ENCODE measurements at places on chromosomes 4 and X.

DNA sequence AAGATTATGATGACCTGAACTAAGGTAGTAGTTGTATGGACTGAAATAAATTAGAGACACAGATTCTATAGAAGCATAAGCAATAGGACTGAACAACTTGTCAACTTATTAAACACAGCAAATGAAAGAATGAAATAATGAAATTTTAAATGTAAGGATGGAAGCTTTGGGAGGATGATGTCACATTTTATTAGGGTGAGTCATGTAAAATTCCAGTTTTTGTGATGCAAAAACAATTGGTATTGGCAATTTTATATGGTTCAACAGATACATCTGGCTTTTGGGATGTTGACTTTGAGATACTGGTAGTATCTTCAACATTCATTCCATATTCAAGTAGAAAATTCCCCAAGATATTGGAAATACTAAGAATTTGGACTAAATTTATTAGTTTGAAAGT lies 72.7 kb upstream of the IL15 start:
- DNase-seq = no peak

GRCh38 chrX:21559417-21559816 lies 98.7 kb downstream of the KLHL34 start:
- DNase-seq = no peak

- peak; percentile 39 for DNase-seq
These were observed 10.5 kb upstream of the NDUFC1 start for GRCh38 chr4:139312552-139313332.

GRCh38 chr4:162683659-162684370 lies 482.9 kb downstream of the NAF1 start:
- no peak for DNase-seq

DNA sequence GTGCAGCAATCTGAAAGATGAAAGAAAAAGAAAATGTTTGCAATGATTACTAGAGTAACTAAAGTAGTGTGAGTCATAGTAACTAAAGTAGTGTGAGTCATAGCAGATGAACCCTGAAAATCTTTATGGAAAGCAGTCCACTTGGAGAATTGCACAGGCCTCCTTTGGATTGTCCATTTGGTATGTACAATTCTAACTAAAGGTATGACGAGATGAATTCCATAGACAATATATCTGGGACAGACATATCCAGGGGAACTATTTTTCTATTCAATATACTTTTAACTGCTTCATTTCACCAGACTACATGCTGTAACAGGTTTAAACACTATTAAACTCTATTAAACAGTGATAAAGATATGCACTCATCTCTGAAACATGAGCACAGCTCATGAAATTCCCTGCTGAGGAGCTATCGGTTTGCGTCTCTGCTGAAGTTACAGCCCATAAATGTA lies 798.7 kb downstream of the PCDH7 start:
- no peak for DNase-seq

- no peak for DNase-seq
These were observed 48.6 kb upstream of the SHISA3 start for GRCh38 chr4:42348692-42349091.

DNA sequence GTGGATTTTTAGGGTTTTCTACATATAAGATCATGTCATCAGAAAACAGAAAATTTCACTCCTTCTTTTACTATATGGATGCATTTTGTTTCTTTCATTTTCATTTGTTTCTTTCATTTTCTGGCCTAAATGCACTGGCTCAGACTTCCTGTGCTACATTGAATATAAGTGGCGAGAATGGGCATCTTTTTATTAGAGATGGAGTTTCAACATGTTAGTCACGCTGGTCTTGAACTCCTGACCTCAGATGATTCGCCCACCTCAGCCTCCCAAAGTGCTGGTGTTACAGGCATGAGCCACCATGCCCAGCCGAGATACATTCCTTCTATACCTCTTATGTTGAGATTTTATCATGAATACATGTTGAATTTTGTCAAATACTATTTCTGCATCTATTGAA lies 61.8 kb downstream of the BRWD3 start:
- DNase-seq = no peak

DNA sequence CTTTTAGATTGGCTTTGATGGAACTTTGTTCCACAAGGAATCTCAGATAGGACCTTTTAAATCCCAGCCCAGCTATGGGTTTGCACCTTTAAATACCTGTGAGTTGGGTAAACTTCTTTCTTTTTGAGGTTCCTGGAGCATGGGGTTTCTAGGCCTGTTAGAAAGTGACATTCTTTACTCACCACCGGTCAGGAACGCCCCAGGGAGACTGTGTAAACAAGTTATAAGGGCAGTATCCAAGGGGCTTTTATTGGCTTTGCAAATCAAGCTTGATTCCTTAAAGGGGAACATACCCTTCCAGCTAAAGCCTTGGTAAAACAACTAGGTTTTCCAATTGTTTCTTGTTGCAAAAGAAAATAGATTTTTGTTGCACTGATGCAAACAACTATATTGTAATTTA lies 93.4 kb downstream of the TENT5D start:
- DNase-seq = no peak

GRCh38 chr4:187020676-187021075 lies 297.0 kb upstream of the FAT1 start:
- DNase-seq = no peak

- DNase-seq = peak; percentile 78
These were observed 1.4 kb downstream of the RPS6KA3 start for GRCh38 chrX:20265221-20265725.

GRCh38 chr4:169106696-169107229 lies 96.7 kb upstream of the CBR4 start:
- no peak for DNase-seq

GRCh38 chr4:53009824-53010223 lies 147.7 kb downstream of the RASL11B start:
- DNase-seq = no peak

DNA sequence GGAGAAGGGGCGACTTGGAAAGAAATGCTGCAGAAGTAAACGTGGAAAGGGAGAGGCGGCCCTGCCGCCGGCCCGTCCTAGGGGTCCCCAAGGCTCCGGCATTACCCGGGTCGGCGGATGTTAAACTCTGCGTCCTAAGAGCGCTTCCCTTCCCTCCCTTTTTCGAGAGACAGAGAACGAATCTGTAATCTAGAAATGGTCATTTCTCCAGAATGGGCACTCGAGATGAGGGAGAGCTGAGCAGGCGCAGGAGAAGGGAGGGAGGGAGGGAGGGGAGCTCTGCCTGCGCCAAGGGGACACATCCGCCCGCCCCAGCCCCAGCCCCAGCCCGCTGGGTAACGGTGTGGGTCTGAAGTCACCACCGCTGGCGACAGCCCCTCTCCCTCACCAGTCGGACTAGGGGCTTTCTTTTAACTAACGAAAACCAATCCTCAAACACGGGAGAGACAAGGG lies 1.7 kb downstream of the HCFC1 start:
- peak; percentile 45 for DNase-seq

DNA sequence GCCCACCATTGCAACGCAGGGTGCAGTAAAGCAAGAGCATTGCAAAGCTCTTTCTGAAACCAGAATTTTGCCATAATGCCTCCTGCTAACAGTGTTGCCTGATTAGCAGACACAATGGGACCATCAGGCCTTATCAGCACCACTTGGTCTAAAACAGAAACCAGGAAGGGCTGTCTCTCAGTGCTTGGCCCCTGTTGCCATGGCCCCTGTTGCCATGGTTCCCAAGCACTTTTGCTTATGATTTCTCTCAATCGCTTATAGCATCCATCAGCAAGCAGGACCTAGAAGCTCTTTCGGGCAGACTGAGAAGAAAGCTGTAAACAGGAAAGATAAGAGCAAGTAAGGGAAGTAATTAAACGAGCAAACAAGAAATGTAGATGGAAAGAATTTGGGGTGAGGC lies 36.8 kb downstream of the RTL5 start:
- DNase-seq = peak; percentile 69

DNA sequence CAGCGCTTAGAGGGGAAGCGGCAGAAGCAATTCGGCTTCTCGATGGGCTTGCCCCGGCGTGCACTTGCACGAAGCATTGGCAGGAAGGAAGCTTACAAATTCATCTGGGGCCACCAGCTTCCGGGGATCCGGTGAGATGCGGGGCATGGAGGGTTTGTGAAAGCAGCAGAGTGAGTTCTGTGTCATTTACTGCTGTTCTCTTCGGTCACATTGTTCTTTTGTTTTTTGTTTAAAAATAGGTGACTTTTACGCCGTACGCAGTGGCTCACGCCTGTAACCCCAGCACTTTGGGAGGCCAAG lies 47.0 kb downstream of the ASMT start:
- DNase-seq = no peak

GRCh38 chr4:171759274-171759673 lies 53.9 kb upstream of the GALNTL6 start:
- DNase-seq = no peak

DNA sequence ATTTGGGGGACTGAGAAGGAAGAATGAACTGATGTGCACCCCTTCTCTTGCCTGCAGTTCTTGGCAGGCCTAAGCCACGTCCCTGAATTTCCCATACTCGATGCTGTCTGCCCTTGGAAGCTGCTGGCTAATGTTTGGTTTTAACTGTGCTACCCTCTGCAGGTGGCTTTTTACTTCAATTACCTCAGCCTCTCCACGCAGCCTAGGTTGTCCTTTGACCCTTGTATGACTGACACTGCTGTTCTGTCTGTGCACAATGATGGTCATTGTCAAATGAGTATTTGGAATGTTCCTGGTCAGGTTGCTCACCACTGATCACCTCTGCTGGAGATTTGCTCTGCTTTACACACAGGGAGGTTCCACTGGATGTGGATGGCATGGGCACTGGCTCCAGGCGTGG lies 137.1 kb downstream of the ZNF518B start:
- no peak for DNase-seq

DNA sequence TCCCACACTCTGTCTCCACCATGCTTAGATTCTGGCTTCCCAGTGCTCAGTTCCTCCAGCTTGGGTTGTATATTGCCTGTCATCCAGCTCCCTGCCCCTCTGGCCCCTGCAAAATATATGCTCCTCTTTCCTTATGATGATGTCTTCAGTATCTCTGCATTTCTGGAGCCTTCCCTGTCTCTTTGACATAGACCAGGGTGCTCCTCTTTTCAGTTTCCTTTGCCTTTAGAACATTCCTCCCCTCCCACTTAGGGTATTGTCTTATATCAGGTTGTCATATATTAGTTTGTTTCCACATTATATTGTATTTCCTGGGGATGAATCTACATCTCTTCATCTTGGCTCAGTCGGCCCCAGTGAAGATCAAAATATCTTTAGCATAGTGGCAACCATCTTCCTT lies 526.4 kb downstream of the MID1IP1 start:
- DNase-seq = no peak

DNA sequence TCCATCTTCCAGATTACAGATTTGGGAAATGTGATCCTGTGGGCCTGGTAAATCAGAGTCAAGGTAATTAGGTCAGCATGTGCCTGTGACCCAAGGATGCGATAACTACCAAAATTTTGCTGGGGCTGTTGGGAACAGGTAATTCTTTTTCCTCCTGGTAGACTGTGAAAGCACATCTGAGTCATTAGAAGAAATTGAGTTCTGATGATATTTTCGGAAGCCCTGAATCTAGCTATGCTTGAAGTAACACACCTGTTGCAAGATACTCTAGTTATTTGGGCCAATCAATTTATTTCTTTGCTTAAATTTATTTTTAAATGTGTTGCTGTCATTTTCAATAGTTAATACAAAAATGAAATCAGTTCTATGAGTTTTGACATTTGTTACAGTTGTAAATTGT lies 903.6 kb downstream of the RPA4 start:
- DNase-seq = no peak

DNA sequence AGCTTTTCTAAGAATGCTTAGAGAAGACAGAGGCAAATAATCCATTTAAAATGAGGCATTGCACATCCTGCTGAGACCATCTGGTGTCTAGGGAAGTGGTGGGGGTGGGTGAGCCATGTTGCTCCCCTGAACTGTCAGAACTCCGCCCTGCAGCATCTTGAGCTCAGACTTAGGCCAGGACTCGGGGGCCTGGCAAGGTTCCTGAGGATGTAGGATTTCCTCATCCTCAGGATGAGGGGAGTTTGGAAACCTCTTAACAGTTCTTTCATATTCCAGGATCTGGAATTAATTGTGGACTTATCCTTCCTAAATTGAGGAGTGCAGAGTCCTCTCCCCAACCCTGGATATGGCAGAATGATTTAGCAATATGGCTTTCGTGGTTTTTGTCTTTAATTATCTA lies 6.6 kb downstream of the TLL1 start:
- no peak for DNase-seq

DNA sequence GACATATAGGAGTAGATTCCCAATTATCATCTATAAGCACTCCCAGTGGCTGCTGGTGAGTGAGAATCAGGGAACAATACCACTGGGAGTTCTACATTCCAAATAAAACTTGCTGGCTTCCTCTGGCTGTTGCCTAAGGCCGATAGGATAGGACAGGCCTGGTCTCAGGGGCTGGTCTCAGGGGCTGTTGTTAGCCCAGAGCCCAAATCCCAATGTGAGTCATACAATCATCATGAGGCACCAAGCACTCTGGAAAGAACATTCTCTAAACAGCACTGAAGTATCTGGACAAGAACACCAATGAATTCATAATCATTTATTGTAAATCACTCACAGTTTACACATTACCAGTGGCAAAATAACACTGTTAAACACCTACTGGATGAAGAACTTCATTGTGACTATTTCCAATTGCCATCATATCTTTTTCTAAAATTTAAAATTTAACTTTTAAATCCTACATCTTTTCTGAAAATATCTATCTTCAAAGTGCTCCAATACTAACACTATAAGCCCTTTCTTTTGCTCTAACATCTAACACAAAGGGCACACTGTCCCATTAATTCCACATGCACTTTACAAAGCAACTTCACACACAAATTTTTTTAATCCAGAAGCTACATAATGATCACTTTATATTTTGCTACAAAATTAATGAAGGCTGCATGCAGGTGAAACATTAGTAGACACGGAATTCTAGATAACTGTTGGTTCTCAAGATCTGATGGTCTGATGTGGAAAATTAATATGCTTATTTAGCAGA lies 67.6 kb upstream of the TMEM150C start:
- no peak for DNase-seq

GRCh38 chrX:132216283-132216682 lies 3.0 kb downstream of the RAP2C start:
- DNase-seq = no peak

DNA sequence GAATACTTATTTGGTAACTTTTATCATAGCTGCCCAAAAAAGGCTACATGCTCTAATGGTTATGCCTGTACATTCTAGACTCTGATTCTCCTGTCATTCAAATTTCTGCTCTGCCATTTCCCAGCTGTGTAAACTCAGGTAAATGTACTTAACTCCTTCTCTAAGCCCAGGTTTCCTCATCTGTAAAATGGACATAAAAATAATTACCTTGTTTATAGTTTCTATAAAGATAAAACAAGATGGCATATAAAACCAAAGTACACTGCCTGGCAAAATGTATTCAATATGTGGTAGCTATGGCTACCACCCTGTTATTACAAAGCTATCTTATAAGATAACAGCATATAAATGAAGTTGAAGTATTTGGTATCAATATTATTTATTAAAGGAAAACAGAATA lies 158.8 kb downstream of the PPARGC1A start:
- no peak for DNase-seq

GRCh38 chr4:53461244-53461643 lies 83.8 kb downstream of the FIP1L1 start:
- DNase-seq = no peak

Measured in KBM-7 (cell line).